Temporal lobe (tissue), 4 donors: ENCODE measurements at places on chromosomes 3 and 15. TPM values are rescaled to one million over a fixed set of nuclear protein-coding genes. Genes with fewer than 3 reads are reported as not detected.

STARD9 gene
- total RNA-seq, result 7.9 TPM

CHRM5 gene
- 1.2 TPM for total RNA-seq

CHRFAM7A gene
- 2.7 TPM for total RNA-seq

MBD4 gene
- total RNA-seq, result 12.8 TPM

ZNF148 gene
- 67.9 TPM for total RNA-seq

MAGI1 gene
- total RNA-seq, result 40.8 TPM

GATM gene
- 120 TPM for total RNA-seq

RARB gene
- total RNA-seq, result 8.1 TPM

C3orf52 gene
- 0.25 TPM for total RNA-seq

MANF gene
- 16.5 TPM for total RNA-seq

TF gene
- 2.7 TPM for total RNA-seq

MEX3B gene
- total RNA-seq, result 55.3 TPM

TCAIM gene
- total RNA-seq, result 28.5 TPM

CLPX gene
- 61.2 TPM for total RNA-seq

NANOGP8 gene
- 0.25 TPM for total RNA-seq

GOLGA6A gene
- not detected for total RNA-seq

GALNT15 gene
- total RNA-seq, result 2.2 TPM
